ENCODE measurements at places on chromosomes 13 and 19. TPM values are rescaled to one million over a fixed set of nuclear protein-coding genes. Genes with fewer than 3 reads are reported as not detected.

Gene BRCA2
- 24.6 TPM for total RNA-seq

Gene PSG11
- total RNA-seq, result not detected

- no peaks in the 10 kb centered on the region for H3K36me3 ChIP-seq
- H3K27ac ChIP-seq, result no peak overlapping the region
- no peak overlapping the region for H3K4me3 ChIP-seq
Measured at GRCh38 chr13:71730267-71730666, 136.7 kb downstream of the DACH1 start.

DNA sequence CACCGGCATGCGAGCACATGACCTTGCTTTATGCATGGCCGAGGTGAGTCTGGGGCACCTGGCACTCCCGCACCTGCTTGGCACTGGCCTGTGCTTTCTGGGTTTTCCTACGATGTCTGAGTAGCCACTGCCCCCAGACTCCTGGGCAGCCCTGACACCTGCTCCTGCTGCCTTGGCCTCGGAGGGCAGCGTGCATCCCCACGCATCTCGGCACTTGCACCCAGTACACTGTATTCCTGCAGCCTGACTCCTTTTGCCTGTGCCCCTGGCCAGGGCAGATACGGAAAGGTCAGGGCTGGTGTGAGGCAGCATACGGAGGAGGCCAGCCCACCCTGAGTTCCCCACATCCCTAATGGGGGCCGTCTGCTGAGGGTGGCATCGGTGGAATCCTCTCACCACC is 340.6 kb downstream of the TEX29 start:
- H3K27ac ChIP-seq, result no peak overlapping the region
- no peaks in the 10 kb centered on the region for H3K36me3 ChIP-seq
- no peaks in the 10 kb centered on the region for H3K4me1 ChIP-seq
- peaks cover 3% of the 10 kb centered on the region for H3K27me3 ChIP-seq
- no peak for DNase-seq
- H3K4me3 ChIP-seq, result no peak overlapping the region

GRCh38 chr19:5369962-5370367 is 29.4 kb upstream of the PTPRS start:
- H3K27ac ChIP-seq, result no peak overlapping the region
- no peaks in the 10 kb centered on the region for H3K36me3 ChIP-seq

Measured in HepG2 (cell line).